ENCODE measurements at places on chromosomes 7 and 10.
A peak's percentile ranks its signal among the peaks of the same experiment; 100 is the strongest.

- no peak for DNase-seq
These were observed 227.7 kb downstream of the CRPPA start for GRCh38 chr7:16193631-16194030.

DNA sequence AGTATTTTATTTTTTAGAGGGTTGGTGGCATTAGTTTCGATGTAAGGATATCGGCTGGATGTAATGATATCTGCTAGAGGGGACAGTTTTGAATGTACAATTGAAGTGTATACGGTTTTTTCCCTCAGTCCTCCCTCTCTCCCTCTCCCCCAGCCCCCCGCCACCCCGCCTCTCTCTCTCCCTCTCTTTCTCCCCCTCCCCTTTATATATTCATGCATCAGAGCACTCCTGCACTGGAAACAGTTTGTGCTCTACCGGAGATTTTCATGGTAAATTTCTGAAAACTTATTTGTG lies 1.6 kb downstream of the GLCCI1 start:
- DNase-seq, result no peak

GRCh38 chr10:127189226-127189625 lies 7.2 kb downstream of the INSYN2A start:
- no peak for DNase-seq

GRCh38 chr7:112420236-112420861 lies 29.9 kb upstream of the IFRD1 start:
- no peak for DNase-seq

- DNase-seq, result no peak
These were observed 93.5 kb downstream of the ZNF783 start for GRCh38 chr7:149355390-149356048.

GRCh38 chr7:18806177-18806576 lies 310.6 kb downstream of the HDAC9 start:
- no peak for DNase-seq

DNA sequence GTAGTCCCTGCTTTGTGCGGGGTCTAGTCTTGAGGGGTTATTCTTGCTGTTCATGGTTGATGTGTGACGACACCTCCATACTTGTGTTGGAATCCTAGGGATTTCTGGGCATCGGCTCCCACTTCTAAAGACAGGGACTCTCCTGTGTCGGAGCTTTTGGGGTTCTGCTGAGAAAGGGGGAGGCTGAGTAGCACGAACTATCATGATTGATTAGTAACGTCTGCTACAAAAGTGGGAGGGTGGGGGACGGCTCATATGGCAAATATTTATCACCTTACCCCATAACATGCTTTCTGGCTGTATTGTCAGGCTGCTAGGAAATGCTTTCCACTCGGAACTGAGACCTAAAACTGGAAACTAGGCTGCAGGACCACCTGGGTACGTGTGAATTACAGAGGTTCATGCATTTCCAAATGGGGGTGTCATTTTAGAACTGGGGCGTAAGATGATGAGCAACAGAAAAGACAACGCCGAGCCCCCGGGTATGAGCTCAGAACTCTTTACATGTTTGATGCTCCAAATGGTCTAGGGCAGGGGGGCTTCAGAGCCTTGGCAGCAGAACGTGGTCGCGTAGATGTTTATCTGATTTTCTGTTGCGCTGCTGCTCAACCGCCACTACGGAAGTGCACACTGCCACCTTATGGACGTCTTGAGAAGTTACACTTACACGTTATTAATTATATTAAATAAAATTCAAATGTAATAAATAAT lies 15.1 kb upstream of the NME8 start:
- DNase-seq, result peak; percentile 45
